Stimulated activated CD4-positive, alpha-beta T cell treated with anti-CD3 and anti-CD28 coated beads, Interleukin-4, amount 100 ng/mL, for 1 hour (primary cell): ENCODE measurements at places on chromosomes 12 and 14.

DNA sequence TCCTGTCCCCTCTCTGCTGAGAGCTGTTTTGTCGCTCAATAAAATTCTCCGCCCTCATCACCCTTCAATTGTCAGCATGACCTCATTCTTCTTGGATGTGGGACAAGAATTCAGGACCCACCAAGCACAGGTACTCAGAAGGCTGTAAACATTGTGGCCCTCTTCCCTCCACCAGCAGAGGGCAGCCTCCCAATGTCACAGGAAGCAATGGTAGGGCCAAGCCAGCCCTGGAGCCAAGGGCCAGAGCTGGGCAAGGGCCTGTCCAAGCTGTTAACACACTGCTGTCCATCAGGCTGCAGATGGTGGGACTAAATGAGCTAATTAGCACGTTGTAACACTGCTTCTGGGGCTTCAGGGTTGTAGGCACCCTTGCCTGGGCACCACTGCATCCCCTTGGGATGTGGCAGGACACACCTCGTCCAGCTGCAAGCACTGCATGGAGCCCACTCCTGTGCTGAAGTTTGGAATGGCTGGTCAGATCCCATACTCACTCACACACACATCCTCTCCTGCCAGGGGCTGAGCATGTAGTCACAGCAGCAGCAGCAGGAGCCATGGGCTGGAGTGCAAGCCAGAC, 62.7 kb upstream of the HECTD1 start:
- no peak for DNase-seq

- DNase-seq = no peak
Observed at GRCh38 chr12:26606911-26607310, 226.1 kb downstream of the ITPR2 start.

DNA sequence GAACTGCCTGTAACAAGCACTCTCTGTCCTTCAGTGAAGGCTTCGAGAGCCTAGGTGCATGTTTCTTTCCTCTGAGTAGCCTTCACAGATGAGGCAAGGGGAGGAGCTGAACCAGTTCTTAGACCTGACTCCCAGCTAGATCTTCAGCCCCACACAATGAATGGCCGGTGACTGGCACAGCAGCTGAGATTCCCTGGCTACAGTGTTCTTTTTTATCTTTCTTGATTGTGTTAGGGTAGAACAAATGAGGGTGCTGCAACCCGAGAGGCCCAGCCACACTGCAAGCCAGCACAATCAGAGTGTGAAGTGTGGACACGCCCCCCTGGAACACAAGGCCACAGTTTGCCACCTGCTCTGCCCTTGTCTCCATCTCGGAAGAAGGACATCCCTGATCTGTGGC, 19.1 kb upstream of the COL2A1 start:
- DNase-seq = no peak

DNA sequence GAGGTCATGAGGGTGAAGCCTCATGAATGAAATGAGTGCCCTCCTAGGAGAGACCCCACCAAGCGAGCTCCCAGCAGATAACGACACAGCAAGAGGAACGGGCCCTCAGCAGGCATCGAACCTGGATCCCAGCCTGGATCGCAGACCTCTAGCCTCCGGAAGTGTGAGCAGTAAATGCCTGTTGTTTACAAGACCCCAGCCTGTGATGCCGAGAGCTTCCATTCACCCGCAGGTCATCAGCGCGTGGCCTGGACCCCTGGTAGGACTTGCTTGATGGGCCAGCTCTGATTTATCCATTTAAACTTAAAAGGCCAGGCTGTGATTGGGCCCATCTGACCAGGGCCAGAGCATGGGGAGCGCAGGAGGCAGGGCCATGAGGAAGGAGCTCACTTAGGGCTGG, 7.0 kb downstream of the TMEM179 start:
- DNase-seq = no peak

GRCh38 chr12:14681190-14681589, 15.2 kb downstream of the GUCY2C start:
- no peak for DNase-seq

GRCh38 chr12:124551268-124552144, 15.9 kb downstream of the NCOR2 start:
- no peak for DNase-seq

- no peak for DNase-seq
Observed at GRCh38 chr12:49094160-49094974, at the start of gene DHH. Gene DHH, minus strand, starts transcription at chr12:49094801. Its CDS starts 289 bp downstream, at chr12:49094512.

DNA sequence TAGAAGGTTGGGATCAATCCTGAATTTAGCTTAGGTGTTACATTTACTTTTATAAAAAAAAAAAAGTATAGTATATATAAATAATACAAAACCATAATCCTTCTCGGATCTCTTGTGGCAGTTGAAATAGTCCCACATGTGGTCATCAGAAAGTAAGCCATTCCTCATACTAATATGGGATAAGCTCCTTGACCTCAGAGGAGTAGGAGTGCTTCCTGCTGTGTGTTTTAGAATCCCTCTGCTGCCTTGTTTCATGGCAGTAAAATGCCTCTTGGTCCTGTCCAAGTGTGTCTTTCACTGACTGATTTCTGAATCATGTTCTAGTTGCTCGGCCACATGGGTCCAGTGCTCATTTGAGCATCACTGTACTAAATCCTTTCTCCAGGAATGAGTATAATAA, 117.0 kb downstream of the NTN4 start:
- DNase-seq = no peak

DNA sequence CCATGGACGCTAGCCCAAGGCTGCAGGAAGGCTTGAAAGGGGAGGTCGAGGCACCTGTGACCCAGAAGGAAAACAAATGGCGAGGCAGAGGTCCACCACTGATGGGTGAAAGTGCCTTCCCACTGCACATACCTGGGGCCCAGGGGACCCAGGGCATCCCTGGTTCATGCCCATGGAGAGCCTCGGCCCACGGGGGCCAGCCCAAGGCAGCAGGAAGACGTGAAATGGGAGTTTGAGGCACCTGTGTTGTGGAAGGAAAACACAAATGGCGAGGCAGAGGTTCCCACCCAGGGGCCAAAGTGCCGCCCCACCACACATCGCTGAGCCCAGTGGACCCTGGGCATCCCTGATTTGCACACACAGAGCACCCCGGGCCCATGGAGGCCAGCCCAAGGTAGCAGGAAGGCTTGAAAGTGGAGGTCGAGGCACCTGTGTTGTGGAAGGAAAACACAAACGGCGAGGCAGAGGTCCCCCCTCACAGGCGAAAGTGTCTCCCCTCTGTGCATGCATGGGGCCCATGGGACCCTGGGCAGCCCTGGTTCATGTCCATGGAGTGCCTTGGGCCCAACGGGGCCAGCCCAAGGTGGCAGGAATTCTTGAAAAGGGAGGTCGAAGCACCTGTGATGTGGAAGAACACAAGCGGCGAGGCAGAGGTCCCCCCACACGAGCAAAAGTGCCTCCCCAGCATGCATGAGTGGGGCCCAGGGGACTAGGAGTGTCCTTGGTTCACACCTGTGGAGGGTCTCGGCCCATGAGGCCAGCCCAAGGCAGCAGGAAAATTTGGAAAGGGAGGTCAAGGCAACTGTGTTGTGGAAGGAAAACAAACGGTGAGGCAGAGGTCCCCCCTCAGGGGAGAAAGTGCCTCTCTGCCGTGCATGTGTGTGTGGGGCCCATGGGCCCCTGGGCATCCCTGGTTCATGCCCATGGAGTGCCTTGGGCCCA, 383.3 kb downstream of the ALG10 start:
- DNase-seq = no peak

DNA sequence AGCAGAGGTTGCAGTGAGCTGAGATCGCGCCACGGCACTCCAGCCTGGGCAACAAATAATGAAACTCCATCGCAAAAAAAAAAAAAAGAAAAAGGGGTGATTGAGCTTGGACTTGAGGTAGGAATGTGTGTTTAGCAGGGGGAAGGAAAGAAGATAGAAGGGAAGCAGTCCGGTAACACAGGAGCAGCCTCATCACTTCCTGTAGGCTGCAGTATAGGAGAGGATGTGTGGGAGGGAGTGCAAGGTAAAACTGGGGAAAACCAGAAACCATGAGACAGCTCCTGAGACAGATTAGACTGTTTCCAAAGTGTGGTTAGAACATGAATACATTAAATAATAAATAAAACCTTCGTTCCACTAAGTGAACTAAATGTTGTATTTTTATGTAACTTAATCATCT, 49.2 kb downstream of the FGD4 start:
- DNase-seq = no peak

DNA sequence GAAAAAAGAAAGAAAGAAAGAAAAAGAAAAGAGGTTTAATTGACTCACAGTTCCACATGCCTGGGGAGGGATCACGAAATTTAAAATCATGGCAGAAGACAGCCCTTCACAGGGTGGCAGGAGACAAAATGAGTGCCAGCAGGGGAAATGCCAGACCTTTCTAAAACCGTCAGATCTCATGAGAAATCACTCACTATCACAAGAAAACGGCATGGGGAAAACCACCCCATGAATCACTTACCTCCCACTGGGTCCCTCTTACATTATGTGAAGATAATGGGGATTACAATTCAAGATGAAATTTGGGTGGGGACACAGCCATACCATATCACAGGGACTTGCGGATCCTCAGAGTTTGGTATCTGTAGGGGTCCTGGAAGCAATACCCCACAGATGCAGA, 16.3 kb upstream of the EGLN3 start:
- DNase-seq = no peak

DNA sequence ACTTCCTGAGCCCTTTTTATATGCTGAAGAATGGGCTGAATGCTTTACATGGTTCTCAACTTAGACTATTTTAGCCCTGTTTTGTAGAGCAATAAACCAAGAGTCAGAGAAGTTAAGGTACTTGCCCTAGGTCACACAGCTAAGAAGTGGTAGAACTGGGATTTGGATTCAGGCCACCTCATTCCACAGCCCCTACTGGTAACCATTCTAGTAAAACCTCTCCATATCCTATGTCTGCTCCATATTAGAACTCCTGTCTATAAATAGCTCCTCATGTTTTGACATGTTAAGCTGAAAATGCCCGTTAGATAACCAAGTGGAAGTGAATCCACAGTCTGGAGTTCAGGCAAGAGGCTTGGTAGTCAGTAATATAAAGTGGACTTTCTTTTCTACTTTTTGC, 111.6 kb downstream of the HECTD4 start:
- DNase-seq = no peak

- DNase-seq = peak; percentile 38
Observed at GRCh38 chr12:56029666-56030293, 8.9 kb downstream of the IKZF4 start.

DNA sequence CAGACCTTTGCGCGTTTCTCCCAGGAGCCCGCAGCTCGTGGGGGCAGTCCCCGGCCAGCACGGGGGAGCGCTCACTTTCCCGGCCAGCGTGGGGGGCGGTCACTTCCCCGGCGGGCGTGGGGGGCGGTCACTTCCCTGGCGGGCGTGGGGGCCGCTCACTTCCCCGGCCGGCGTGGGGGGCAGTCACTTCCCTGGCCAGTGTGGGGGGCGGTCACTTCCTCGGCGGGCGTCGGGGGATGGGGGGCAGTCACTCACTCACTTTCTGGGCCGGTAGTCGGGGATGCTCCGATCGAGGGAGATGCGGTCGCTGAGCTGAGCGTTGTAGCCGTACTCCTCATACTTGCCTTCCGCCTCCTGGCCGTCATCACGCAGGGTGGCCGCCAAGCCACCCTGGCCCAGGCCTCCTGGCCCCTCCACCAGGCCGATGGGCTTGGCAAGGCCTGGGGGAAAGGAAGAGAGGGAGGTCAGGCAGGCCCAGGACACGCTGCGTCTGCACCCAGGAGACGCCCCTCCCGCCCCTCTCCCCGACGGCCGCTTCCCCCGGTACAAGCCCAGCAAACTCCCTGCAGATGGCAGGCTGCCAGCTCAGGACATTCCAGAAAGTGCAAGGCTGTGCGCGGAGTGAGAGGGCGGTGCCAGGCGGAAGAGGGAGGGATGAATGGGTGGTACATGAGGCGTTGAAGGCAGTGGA, 43.3 kb downstream of the GALNT9 start:
- DNase-seq = no peak

DNA sequence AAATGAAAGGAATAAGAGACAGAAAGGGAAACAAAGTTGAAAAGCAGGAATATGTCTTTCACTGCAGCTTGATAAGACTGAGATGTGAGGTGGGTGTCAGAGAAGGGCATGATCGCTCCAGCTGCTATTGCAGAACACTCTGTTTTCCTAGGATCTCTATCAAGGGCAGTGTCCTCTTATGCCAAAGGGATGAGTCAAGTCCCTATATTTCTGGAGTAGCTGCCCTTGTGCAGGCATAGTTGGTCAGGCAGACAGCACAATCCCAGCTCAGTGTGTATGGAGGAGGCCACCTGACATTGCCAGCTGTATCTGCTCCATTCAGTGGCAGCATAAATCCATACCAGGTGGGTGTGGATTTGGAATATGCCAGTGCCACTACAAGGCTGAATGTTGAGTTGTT, 101.6 kb downstream of the DAD1 start:
- DNase-seq = no peak

- no peak for DNase-seq
Observed at GRCh38 chr12:62106547-62107185, 153.5 kb upstream of the USP15 start.

DNA sequence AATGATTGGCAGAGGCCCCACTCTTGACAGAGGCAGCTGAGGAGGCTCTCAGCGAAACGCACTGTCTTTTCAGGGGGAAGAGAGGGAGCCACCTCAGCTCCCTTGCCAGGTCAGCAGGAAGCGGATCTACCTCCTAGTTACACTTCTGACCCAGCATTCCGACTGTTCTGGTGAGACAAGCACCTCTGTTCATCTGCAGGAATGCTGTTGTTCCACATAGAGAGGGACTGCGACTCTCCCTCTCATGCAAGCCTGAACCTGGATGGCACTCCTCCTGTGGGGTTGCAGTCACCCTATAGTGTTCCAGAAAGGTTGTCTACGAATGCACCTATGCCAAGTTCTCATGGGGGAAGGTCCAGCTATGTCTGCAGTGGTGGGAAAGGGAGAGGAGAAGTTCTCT, 37.1 kb upstream of the AEBP2 start:
- no peak for DNase-seq
